Aortic smooth muscle cell (primary cell): ENCODE measurements at places on chromosomes 7 and 10. TPM values are rescaled to one million over a fixed set of nuclear protein-coding genes. Genes with fewer than 3 reads are reported as not detected.

The MTPN gene
- 146 and 167 TPM in 2 replicates for total RNA-seq

The GPNMB gene
- total RNA-seq, result 172 and 285 TPM in 2 replicates

The CHST15 gene
- 4.4 and 14.4 TPM in 2 replicates for total RNA-seq

The ELOVL3 gene
- 0.26 TPM in 1 of 2 replicates, not detected in the other for total RNA-seq

The SAP25 gene
- not detected in 2 replicates for total RNA-seq
